Stimulated activated CD8-positive, alpha-beta memory T cell treated with anti-CD3 and anti-CD28 coated beads, Interleukin-15, amount 100 ng/mL, for 24 hours (primary cell): ENCODE measurements at places on chromosomes 7 and 10.

GRCh38 chr7:104980841-104981671 is 32.9 kb upstream of the KMT2E start:
- no peak for DNase-seq

- no peak for DNase-seq
Observed at GRCh38 chr7:72405418-72405817, 6.7 kb downstream of the CALN1 start.

DNA sequence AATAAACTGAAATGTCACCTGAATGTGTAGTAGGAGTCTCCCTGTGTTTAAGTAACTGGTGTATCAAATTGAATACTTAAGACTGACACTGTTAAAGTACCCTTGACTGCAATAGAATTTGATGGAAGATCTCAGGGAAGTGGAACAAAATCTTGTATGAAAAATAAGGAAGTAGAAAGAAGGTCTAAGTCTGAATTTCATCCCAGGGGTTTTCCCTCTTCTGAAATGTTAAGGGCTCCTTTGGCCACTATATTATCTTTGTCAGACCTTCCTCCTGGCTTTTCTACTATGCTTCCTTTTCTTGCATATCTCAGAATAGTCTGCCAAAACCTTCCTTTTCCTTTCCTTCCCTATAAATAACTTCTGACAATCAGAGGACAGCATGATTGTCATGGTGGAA is 59.6 kb downstream of the BLNK start:
- no peak for DNase-seq

GRCh38 chr10:49564461-49565009 is 25.6 kb upstream of the ERCC6 start:
- no peak for DNase-seq

DNA sequence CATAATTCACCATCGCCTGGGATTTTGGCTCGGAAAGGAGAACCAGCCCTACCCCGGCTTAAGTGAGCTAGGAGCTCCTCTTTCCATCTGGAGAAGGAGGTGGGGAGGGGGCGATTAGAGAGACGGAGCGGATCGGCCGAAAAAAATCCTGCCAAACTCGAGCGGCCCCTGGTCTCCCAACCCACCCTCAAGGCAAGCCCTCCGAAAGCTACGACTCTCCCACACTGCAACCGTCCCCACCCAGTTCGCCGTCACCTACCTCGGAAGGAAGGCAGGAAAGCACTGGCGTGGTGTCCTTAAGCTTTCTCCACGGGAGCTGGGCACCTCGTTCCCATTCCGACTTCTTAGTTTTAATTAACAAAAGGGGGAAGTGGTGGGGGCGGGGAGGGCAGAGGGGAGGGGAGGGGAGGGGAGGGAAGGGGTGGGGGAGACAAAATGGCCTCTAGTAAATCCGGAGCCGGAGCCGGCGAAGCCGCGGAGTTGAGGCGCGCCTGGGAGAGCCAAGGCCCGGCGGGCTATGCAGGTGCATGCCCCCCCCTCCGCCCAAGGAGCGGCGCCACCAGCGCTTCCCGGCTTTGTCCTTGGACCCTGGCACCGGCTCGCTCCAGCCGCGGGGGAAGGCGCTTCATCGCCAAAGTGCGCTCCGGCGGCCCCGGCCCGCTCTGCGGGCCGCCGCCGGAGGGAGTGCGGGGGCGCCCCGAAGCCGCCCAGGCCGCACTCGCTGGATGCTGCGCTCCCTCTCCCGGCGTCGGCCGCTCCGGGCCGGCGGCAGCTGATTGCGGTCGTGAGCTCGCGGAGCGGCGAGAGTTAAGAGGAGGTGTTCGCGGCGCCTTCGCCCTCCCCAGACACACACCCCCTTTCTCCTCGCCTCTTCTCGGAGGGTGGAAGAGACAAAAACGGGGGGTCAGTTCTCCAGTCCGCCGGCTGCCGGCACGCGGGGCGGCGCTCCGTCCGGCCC is at the start of gene LRRC4:
Gene LRRC4 (minus strand): TSS at position 784 of the 958 bp plus-strand sequence. CDS start 797 bp downstream, outside the sequence.
- no peak for DNase-seq

DNA sequence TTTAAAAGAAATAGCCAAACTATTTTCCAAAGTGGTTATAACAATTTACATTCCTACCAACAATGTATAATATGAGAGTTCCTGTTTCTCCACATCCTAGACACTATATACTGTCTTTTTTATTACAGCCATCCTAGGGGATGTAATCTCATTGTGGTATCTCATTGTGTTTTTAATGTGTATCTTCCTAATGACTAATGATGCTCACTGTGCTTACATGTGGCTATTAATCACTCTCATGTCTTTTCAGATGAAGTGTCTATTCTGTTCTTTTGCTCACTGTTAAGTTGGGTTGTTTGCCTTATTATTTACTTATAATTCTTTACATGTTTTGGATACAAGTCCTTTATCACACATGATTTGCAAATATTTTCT is 71.8 kb downstream of the ZNF438 start:
- no peak for DNase-seq

DNA sequence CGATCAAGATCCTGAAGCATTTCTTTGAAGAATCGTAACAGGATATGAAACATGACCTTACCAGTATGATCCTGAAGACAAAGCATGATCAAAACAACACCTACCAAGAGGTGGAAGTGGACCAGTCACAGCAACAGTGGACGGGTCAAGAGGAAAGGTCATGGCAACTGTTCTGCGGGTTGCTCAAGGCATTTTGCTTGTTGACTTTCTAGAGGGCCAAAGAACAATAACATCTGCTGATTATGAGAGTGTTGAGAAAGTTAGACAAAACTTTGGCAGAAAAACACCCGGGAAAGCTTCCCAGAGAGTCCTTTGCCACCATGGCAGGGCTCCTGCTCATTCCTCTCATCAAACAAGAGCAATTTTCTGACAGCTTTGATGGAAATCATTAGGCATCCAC is 65.6 kb upstream of the LRRC18 start:
- DNase-seq: no peak

- DNase-seq: peak; percentile 84
Observed at GRCh38 chr10:104291439-104291951, 22.5 kb downstream of the GSTO2 start.

DNA sequence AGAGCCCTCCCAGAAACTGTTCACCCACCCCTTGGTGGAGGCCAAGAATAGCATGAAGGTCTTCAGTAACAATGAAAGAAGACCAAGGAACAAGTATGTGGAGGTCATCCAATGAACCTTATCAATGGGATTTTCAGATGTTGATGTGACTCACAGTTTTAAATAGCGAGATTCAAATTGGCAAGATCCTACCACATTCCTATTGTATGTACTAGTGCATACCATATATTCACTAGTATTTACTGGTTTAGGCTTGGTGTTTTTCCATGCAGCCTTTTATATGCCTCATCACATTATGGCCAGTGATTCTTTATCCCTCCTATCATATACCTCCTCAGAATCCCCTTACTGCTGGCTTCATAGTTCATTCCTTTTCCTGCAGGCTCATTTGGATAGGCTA is 54.4 kb downstream of the ITGB8 start:
- no peak for DNase-seq

GRCh38 chr10:88292185-88292514 is 291.0 kb downstream of the RNLS start:
- DNase-seq: no peak

- no peak for DNase-seq
Observed at GRCh38 chr10:51162002-51162401, 87.7 kb downstream of the PRKG1 start.

DNA sequence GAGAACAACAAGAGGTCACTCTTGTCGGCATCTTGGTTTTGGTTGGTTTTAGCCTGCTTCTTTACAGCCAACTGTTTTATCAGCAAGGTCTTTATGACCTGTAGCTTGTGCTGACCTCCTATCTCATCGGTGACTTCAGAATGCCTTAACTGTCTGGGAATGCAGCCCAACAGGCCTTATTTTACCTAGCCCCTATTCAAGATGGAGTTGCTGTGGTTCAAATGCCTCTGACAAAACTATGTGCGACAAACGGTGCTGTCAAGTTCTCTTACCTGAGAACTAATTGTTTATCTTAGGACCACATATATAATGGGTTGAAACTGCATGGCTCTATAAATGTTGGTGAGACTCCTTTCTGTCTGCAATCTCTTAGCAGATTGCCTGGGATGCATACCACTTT is 35.9 kb upstream of the POT1 start:
- DNase-seq: no peak
